Neural crest cell (in vitro differentiated cells): ENCODE measurements at places on chromosomes 11 and 22.

- DNase-seq = no peak
Observed at GRCh38 chr22:35703861-35704584, 13.6 kb upstream of the APOL5 start.

GRCh38 chr11:134288486-134288885 is 12.3 kb downstream of the GLB1L3 start:
- DNase-seq = no peak

DNA sequence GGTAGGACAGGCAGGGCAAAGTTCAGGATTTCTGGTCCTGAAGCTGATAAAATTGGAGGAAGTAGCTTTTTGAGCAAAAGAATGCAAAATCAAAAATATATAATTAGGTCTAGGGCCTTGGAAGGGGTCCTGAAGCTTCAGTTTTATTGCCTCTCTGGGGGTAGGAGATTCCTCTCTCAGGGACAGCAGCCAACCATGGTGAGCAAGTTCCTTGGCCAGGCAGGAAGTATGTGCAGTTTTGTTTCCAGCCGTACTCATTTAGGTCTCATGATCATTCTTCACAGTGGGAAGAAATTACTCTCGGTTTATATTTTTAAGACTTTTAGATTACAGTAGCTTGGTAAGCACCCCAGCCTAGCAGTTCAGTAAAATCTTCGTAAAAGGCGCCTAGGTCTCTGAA is 2.9 kb upstream of the RAB38 start:
- DNase-seq = no peak

DNA sequence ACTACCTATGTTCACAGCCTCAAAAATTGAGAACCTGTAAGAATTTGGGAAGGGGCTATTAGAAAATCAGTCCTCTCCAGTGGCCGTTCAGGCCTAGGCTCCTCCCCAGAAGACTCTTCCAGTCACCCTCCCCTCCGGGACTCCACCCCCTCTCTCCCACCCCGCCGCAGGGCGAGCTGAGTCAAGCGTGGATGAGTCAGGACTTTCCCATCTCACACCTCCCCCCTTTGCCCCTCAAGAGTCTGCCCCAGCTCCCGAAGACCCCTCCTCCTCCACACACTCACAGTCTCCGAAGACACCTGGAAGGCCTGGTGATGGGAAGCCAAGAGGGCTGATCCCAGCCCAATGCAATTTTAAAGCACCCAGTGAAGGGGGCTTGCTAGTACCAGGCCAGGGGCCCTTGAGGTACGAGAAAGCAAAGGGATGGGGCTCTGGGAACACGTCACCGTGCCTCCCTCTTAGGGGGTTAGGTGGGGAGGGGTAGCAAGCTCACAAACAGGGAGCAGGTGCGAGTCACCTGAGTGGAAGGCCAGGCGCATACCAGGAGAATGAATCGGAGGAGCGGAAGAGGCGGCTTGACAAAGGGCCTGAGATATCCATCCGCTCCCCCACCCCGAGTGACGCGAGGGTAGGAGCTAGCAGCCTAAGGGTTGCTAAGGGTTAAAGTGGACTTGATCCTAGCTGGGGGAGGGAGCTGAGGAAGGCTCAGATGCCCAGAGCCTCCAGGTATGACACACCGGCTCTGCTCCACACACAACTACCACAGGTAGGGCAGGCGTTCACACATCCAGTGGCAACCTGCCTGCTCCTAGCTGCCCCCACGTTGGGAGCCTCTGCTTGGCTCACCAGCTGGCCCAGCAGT is 13.6 kb downstream of the BCL9L start:
- no peak for DNase-seq

GRCh38 chr11:778976-779954 is 2.0 kb upstream of the GATD1 start:
- no peak for DNase-seq

- no peak for DNase-seq
Observed at GRCh38 chr11:20621679-20622078, 22.3 kb downstream of the SLC6A5 start.

- DNase-seq = no peak
Observed at GRCh38 chr11:8942518-8943066, at the start of gene ASCL3. TSS of gene ASCL3 (minus strand) at chr11:8943016. CDS start at chr11:8938161, 4,855 bp downstream.
